ENCODE measurements at places on chromosomes 2 and 18.

GRCh38 chr2:119838179-119838578 is 78.5 kb downstream of the PTPN4 start:
- H3K27ac ChIP-seq = no peak overlapping the region
- H3K4me1 ChIP-seq = no peaks in the 10 kb centered on the region
- DNase-seq = peak; percentile 74
- no peaks in the 10 kb centered on the region for H3K36me3 ChIP-seq

DNA sequence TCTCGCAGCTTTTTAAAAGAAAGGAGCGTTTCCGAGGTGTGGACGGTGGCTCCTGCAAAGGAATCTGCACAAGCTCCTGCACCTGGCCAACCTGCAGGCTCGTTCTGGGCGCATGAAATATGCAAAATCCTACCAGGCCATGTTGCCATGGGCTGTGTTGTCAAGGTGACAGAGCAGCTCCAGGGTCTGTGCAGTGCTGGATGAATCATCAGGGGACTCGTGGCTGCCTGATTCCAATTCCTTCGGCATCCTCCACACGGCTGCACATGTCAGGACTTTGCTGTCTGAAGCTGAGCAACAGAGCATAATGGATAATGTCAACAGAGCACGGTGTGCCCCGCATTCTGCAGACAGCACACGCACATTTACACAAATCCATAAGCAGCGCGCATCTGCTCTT is 120.5 kb downstream of the EIPR1 start:
- H3K4me1 ChIP-seq = no peaks in the 10 kb centered on the region
- H3K27ac ChIP-seq = no peak overlapping the region
- DNase-seq = no peak
- H3K36me3 ChIP-seq = no peaks in the 10 kb centered on the region
- H3K27me3 ChIP-seq = no peaks in the 10 kb centered on the region

DNA sequence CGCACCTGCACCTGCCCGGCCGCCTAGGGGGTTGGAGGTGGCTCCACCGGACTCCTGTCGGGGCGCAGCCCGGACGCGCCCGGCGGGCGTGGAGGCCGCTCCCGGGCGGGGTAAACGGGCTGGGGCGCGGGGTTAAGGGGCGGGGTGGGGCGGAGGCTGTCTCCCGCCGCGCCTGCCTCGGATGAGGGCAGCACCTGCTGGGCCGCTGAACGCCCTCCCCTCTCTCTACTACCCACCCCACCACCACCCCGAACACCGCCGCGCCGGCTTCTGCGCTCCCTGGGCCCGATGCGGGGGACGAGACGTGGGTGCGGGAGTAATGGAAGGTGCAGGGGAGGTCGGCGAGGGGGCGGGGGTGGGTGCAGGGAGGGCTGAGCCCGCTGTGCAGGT is 224.8 kb upstream of the ID2 start:
- no peak overlapping the region for H3K27ac ChIP-seq
- H3K36me3 ChIP-seq = no peaks in the 10 kb centered on the region
- no peaks in the 10 kb centered on the region for H3K4me1 ChIP-seq
- DNase-seq = no peak

DNA sequence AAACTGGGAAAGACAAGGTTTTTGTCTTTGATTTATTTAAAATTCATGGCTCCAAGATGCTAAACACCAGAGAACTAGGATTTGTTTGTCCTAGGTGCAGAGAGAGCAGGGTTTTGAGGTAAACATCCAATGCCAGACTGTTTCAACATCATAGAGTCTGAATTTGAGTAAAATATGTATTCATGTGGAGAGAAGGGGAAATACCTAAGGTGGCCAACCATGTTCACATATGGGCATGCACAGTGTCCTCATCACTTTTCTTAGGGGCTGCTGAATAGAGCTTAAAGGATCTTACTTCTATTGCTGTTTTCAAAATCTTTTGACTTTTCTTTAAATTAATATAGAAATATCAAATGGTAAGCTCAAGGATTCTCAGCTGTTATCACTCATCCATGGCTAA is 287.0 kb upstream of the CCDC68 start:
- no peak overlapping the region for H3K4me3 ChIP-seq
- no peaks in the 10 kb centered on the region for H3K36me3 ChIP-seq
- no peaks in the 10 kb centered on the region for H3K4me1 ChIP-seq
- no peak for DNase-seq

DNA sequence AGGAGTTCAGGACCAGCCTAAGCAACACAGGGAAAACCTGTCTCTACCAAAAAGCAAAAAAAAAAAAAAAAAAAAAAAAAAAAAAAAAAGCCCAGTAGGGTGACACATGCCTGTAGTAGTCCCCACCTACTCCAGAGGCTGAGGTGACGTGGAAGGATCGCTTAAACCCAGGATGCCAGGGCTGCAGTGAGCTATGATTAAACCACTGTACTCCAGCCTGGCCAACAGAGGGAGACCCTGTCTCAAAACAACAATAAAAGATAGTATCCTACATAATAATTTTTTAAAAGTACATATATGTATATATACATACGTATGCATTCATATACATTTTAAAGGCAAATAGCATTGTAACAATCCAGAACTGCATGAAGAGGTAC is 51.7 kb downstream of the SOS1 start:
- H3K27ac ChIP-seq = peak overlapping the region; percentile 24
- H3K36me3 ChIP-seq = no peaks in the 10 kb centered on the region

GRCh38 chr2:54559006-54559445 is 102.9 kb downstream of the SPTBN1 start:
- H3K27me3 ChIP-seq = no peaks in the 10 kb centered on the region
- peaks cover 18% of the 10 kb centered on the region for H3K4me1 ChIP-seq
- H3K36me3 ChIP-seq = no peaks in the 10 kb centered on the region
- peak overlapping the region; percentile 43 for H3K4me3 ChIP-seq

DNA sequence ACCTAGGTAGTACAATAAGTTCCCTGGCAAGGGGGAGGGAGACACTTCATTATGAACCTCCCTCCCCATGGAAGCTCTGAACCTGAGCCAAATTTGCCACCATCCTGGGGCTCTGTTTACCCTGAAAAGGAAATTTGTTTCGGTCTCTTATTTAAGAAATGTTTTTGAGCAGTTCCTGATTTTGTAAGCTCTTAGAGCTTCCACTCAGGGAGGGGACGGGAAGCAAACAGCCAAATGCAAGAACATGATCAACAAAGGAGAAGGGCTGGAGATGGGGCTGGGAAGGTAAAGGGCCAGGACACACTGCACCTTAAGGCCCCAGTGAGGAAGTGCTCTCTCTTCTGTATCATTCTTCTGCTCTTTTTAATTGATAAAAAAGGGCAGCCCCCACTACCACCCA is 117.9 kb downstream of the NRP2 start:
- no peaks in the 10 kb centered on the region for H3K36me3 ChIP-seq
- peak overlapping the region; percentile 27 for H3K27ac ChIP-seq

GRCh38 chr18:44710931-44711330 is 30.2 kb downstream of the SETBP1 start:
- DNase-seq = no peak
- H3K27me3 ChIP-seq = no peaks in the 10 kb centered on the region
- H3K4me1 ChIP-seq = peaks cover 7% of the 10 kb centered on the region
- H3K27ac ChIP-seq = no peak overlapping the region
- no peak overlapping the region for H3K4me3 ChIP-seq
- H3K36me3 ChIP-seq = no peaks in the 10 kb centered on the region

GRCh38 chr18:23270986-23271680 is 135.8 kb downstream of the CABLES1 start:
- no peaks in the 10 kb centered on the region for H3K36me3 ChIP-seq
- H3K4me1 ChIP-seq = no peaks in the 10 kb centered on the region
- no peak overlapping the region for H3K4me3 ChIP-seq
- no peak overlapping the region for H3K27ac ChIP-seq
- no peaks in the 10 kb centered on the region for H3K27me3 ChIP-seq

DNA sequence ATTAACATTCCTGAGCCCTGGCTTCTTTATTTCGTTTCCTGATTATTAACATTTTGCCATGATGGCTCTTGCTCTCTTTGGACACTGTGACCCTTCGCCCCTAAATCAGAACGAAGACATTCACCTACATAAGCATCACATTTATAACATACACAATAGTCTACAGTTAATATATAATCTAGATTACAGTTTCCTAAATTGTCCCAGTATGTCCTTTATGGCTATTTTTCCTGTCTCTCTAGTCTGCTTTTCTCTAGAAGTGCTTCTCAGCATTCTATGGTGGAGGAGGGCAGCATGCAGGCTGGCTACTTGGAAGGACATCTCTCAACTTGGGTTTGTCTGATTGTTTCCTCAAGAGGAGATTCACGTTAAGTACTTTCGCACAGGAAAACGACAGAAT is 49.9 kb downstream of the FAM210A start:
- H3K27me3 ChIP-seq = no peaks in the 10 kb centered on the region
- H3K36me3 ChIP-seq = no peaks in the 10 kb centered on the region
- H3K27ac ChIP-seq = no peak overlapping the region
- no peaks in the 10 kb centered on the region for H3K4me1 ChIP-seq
- DNase-seq = no peak

DNA sequence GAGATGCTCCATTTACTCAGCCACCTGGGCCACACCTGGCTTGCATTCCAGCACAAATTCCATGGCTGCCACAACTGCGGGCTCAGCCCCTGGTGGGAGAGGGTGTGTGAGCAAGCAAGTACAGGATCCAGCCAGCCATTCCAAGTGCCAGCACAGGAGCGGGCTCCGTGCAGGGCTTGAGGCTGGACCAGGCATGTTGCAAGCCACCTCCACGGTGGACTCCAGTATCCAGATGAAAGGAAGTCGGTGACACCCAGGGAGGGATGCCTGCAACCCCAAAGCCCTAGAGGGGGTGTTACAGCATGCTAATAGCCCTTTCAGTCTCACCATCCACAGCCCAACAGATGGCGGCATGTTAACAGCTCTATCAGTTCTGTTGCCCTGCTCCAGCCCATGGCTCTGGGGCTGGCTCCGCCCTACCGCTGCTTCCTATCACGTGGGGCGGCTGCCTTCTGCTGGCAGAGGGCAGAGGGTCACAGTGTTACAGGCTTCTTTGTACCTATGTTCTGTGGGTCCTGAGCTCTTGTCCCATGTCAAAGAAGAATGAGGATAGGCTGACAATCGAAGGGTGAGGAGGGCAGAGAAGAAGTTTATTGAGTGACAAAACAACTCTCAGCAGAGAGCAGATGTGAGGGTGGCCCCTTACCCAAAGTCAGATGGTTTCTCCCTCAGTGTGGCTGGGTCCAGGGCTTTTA is 11.7 kb upstream of the GORASP2 start:
- no peak for DNase-seq
- no peaks in the 10 kb centered on the region for H3K36me3 ChIP-seq
- H3K27ac ChIP-seq = no peak overlapping the region
- no peaks in the 10 kb centered on the region for H3K4me1 ChIP-seq
- no peaks in the 10 kb centered on the region for H3K27me3 ChIP-seq

GRCh38 chr2:126832014-126832413 is 66.7 kb upstream of the TEX51 start:
- no peaks in the 10 kb centered on the region for H3K27me3 ChIP-seq
- no peak for DNase-seq

DNA sequence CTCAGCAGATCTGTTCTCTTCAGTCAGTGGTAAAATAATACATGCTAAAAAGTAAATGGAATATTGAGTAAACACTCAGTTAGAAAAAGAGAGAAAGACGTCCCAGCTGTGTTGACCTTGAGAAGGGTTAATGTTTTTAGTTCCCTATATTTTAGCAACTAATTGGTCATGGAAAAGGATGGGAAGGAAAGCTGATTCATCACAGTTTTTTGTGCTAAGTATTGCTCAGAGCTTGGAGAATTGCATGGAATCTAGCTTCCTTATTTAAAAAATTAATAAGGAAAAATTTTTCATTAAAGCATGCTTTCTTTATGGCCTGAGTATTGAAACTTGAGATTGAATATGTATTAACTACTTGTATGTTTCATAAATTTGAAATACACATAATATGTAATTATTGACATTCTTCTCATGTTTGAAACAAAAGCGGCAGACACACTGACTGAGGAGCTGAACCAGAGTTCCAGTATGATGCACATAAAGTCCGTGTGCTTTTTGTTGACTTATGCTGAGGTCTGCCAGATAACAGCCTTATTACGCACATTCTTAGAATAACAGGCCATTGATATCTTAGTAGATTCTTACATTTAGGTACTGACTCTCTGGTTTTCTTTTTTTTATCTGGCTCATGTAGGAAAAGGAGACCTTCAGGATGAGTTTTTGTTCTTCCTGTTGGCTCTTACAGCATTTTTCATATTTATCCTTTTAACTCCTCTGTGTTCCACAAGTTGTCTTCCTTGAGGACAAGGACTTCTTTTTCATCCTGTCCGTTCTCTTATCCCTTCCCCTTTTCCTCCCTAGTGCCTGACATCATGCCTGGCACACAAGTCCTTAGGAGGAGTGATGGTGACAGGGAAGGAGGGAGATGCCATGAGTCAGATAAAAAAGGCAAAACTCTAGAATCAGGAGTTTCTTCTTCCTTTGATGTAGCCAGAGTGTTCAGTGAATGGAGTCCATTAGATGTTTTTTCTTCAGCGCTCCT is 194.1 kb downstream of the PTPRM start:
- H3K27ac ChIP-seq = no peak overlapping the region
- H3K4me1 ChIP-seq = no peaks in the 10 kb centered on the region
- DNase-seq = no peak
- H3K4me3 ChIP-seq = no peak overlapping the region

DNA sequence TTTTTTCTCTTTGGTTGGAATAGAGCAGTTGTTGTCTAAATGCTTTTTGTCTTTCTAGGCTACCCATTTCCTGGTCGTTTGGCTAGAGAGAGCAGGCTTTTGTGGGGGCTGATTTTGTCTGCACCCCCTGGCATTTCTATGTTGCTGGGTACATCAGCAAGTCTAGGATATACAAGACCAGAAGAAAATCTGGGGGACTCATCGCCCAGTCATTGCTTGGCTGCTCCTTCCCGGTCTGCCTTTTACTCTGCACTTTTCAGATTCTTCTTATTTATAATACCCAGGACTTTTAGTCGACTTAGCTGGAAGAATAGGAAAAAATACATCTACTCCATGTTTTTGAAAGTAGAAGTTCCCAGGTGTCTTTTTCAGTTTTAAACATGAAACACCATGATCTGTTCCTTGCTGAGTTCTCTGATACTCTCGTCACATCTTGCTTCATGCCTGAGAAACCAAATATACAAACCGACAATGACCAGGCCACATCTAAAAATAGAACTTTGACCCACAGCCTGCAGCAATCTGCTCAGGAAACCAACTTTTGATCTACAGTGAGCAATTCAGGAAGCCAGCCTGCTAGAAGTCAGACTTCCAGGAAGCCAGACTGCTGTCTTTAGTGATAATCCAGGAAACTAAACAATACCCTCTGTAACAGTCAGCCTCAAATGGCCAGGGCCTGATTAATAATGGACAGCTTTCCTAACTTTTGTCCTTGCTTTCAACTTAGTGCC is 163.8 kb upstream of the MEX3C start:
- H3K27me3 ChIP-seq = no peaks in the 10 kb centered on the region
- no peak for DNase-seq
- no peak overlapping the region for H3K27ac ChIP-seq
- no peak overlapping the region for H3K4me3 ChIP-seq
- H3K36me3 ChIP-seq = no peaks in the 10 kb centered on the region

DNA sequence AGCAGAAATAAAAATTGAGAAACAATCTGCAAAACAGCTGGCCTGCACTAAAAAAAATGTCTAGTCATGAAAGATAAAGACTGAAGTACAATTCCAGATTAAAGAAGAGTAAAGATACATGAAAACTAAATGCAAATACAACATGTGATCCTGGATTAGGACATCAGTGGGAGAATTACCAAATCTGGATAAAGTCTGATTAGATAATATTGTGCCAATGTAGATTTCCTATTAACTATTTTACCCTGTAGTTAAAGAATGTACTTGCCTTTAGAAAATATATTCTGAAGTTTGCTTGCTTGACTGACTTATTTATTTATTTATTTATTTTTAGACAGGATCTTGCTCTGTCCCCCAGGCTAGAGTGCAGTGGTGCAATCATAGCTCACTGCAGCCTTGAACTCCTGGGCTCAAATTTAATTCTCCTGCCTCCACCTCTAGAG is 58.7 kb downstream of the ASXL2 start:
- no peaks in the 10 kb centered on the region for H3K27me3 ChIP-seq
- H3K4me3 ChIP-seq = no peak overlapping the region
- no peak overlapping the region for H3K27ac ChIP-seq
- DNase-seq = no peak
- no peaks in the 10 kb centered on the region for H3K4me1 ChIP-seq

Measured in prostate gland (tissue), 2 donors.